ENCODE measurements at places on chromosomes 3 and 15.

DNA sequence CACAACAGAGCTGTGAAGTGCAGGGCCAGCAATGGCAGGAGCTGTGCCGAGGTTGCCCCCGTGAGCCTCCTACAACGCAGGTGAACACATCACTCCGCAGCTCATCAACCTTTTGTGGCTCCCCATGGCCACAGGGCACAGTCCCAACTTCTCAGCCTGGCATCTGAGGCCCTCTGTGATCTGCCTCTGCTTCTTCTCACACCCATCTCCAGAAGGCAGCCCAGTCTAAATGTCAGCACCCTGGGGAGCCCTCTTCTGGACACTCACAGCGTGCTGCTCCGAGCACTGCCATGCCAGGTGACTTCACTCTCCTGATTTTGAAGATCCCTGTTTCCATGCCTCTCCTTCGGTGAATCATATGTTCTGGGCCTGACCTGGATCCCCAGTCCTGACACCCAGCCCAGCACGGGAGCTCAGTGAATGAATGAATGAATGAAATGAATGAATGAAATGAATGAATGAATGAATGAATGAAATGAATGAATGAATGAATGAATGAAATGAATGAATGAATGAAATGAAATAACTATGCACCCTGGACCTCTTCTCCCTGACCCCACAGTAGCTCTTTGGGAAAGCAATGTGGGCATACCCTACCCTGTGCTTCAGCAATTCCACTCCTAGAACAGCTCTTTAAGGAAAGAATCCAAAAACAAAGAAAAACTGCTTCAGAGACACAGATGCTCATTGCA lies 17.9 kb upstream of the SKIC8 start:
- DNase-seq: no peak

GRCh38 chr3:68973639-68974038 lies 39.8 kb downstream of the EOGT start:
- DNase-seq: no peak

DNA sequence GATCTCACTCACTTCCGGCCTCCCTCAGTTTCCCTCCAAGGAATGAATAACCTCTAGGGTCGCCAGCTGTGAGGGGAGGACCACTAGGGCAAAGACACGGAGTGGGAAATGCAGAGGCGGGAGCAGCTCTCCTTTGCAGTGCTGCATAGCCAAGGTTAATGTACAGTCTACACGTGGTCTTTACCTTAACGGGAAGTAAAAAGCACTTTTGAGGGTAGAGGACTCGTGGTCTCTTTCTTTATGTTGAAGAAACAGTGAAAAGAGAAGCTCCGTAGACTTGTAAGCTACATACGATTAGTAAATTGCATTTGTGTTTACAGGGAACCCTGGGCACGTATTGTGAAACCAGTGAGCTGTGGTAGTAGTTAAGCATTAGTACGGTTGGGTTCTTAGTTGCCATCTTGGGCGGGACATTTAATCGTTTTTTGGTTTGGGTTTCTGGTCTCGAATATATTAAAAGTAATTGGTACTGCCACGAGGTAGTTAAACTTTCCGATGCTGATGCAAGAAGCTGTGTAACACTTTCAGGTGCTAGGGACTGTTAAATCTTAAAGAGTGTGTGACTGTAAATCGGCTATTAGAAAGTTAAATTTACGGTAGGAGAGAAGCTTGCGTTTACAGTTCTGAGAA lies 828 bp downstream of the U2SURP start:
- DNase-seq: no peak

- DNase-seq: no peak
Measured at GRCh38 chr15:76252249-76252648, 59.0 kb downstream of the ETFA start.

DNA sequence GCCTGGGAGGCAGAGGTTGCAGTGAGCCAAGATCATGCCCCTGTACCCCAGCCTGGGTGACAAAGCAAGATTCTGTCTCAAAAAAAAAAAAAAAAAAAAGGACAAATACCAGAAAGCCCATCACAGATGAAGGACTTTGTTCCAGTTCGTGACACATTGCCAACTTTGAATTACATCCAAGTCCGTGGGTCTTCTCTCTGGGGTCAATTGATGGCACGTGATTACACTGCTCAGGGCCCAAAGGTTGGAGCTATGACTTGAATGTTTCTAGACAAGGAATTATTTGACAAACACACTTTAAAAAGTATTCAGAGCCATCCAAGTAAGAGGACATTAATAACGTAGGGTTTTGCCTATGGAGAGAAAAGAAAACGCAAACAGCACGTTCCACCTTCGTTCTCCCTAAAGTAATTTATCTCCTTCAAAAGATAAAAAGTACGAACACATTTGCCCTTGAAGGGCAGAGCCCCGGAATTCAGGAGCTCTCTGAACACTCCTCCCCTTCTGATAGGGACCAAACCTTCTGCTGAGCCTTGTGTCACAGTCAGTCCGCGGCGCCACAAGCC lies 31.3 kb upstream of the ST3GAL6 start:
- DNase-seq: no peak

GRCh38 chr3:52310861-52311575 lies 5.1 kb upstream of the DNAH1 start:
- peak; percentile 26 for DNase-seq

GRCh38 chr3:180416111-180416594 lies 185.8 kb upstream of the TTC14 start:
- no peak for DNase-seq

DNA sequence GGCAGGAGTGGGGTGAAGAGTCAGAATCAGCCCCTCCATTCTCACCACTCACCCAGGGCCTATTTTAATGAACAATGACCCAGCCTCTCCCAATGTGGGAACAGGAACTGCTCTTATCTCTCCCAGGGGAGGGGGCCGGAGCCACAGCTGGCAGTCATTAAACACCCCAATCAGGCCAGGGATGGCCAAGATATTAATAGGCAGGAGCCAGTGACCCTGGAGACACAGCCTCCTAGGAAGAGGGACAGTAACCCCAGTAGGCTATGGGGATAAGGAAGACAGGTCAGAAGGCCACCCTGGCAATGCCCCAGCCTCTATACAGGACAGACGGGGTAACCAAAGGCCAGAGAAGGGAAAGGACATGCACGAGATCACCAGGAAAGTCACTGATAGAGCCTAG lies 38.6 kb downstream of the VIPR1 start:
- DNase-seq: no peak

DNA sequence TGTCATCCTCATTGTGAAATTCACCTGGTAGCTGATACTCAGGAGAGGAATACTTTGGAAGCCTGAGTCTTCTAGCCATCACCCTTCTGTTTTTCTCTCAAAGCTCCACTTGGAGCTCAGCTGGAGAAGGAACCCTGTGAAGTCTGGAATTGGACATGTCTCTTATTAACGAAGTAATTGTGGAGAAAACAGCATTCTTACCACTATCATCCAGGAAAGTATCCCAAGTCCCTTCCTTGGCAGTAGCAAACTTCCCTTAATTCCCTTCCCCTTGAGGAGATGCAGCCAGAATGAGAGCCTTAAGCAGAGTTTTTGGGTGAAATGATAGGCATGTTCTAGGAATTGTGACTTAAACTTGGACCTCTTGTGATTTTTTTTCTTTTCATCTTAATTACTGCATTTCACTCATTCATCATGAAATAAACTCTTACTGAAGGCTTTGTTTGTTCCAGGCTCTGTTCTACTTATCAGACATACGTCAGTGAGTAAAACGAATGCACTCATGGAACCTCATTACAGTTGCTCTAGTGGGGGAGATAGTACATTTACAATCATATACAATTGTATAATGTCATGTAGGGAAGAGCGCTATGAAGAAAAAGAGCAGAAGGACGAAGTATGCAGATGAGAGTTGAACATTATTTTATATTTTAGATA lies 30.5 kb upstream of the TCF12 start:
- no peak for DNase-seq

- no peak for DNase-seq
Measured at GRCh38 chr15:46489276-46489675, 854.4 kb downstream of the SQOR start.

- no peak for DNase-seq
Measured at GRCh38 chr3:151219056-151219455, 16.0 kb upstream of the GPR171 start.

GRCh38 chr15:51030649-51031316 lies 63.9 kb downstream of the TNFAIP8L3 start:
- DNase-seq: no peak

GRCh38 chr15:55108858-55109518 lies 87.8 kb downstream of the RSL24D1 start:
- peak; percentile 13 for DNase-seq

- no peak for DNase-seq
Measured at GRCh38 chr3:30162579-30162978, 443.8 kb upstream of the TGFBR2 start.

DNA sequence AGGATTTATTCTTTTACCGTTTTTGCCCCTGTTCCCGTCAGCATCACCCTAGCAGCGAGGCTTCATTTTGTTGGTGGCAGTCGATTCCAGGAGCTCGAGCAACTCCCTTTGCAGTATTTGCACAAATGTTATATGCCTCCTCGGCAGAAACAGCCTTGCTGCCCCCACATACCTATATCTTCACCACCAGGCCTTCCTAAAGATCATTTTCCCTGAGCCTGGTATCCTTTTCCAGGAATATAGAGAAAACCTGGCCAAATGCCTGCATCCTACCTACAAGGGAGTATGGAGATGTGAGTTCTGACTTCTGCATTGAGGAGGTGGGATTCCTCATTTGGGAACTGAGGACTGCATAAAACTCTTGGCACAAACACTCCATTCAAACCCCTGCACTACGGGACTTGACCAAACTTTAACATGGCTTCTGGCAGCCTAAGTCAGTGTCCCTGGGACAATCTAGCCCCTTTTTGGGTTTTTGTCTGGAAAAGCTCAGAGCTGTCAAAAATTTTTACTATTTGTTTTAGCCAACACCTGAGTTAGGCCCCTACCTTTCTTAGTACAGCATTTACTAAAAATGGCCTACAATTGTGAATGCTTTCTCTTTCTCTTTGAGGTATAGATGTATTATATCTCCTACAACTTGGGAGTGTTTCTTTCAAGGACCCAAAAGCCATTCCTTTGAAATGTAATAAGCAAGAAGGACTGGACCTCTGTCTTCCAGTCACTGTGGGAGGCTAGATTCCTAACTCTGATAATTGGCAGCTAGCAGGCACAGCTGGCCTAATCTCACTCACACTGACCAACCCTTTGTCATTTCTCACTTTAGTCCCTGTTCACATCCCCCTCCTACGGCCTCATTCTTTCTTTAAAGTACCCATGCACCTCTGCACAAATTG lies 12.1 kb upstream of the UBE2Q2 start:
- DNase-seq: no peak

- no peak for DNase-seq
Measured at GRCh38 chr3:60226912-60227311, 1024.3 kb downstream of the FHIT start.

DNA sequence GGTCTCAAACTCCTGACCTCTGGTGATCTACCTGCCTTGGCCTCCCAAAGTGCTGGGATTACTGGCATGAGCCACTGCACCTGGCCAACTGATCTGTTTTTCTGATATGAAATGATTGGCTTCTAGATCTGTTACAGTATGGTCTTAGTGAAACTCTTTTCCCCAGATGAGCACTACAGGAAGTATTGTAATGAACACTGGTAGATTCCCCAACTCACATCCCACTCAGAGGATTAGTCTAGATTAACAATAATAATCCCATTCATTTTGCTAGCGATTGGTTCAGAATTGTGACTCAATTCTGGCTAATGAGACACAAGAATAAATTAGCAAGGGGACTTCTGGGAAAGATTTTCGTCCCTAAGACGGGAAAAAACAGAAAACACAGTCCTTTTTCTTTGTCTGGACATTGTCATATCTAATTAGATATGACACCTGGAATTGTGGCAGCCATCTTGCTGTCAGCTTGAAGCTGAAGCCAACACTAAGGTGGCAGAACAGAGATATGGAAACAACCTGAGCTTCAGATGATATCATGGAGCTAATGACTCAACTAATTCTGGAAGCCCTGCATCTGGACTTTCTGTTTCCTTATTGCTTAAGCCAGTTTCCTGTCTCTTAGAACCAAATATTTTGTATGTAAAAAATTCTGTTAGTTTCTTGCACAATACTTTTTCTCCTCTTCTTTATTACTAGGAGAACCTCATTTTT lies 17.4 kb upstream of the NPTN start:
- DNase-seq: no peak

DNA sequence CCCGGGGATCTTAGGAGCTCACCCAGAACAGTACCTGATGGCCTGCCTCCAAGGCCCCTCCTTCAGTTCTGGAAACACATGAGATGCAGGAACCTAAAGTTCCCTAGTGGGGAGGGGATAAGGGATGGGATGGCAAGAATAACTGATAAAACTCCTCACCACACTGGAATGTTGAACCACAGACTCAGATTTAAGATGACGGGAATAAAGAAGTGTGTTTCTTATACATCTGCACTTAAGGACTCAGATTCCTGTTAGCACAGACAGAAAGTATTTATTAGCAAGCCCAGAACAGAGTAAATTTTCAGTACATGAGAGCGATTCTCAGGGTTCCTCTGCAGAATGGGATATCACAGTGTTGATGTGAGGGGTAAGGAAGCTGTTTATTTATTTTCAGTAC lies 245.2 kb downstream of the TLE3 start:
- DNase-seq: no peak

GRCh38 chr3:16309558-16309957 lies 44.5 kb downstream of the OXNAD1 start:
- no peak for DNase-seq

Data from central memory CD8-positive, alpha-beta T cell (primary cell).